Glutamatergic neuron (in vitro differentiated cells): ENCODE measurements at places on chromosomes 2 and 18. TPM values are rescaled to one million over a fixed set of nuclear protein-coding genes. Genes with fewer than 3 reads are reported as not detected.

The PNPT1 gene
- total RNA-seq = 21.0 TPM

The POTEJ gene
- total RNA-seq = not detected

The DNAH6 gene
- total RNA-seq = 0.86 TPM

The RNF152 gene
- 16.9 TPM for total RNA-seq

The SANBR gene
- 57.0 TPM for total RNA-seq

The CFC1 gene
- total RNA-seq = 1.8 TPM

The CGREF1 gene
- 1.3 TPM for total RNA-seq

The CHPF gene
- total RNA-seq = 31.1 TPM

GRCh38 chr2:233084488-233084887 is 24.3 kb downstream of the INPP5D start:
- no peak for DNase-seq

- DNase-seq = no peak
Measured at GRCh38 chr2:194718881-194719280, 938.1 kb upstream of the SLC39A10 start.

DNA sequence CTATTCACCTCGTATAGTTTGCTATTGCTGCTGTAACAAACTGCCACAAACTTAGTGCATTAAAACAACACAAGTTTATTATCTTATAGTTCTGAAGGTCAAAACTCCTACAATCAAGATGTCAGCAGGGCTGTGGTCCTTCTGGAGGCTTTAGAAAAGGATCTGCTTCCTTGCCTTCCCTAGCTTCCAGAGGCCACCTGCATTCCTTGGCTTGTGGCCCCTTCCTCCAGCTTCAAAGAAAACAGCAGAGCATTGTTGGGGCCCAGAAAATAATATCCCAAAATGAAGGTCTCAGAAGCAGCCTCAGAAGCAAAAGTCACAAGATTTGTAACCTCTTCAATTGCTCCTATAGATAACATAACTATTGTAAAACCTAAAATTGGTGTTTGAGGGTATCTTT is 100.6 kb downstream of the HNRNPLL start:
- no peak for DNase-seq

DNA sequence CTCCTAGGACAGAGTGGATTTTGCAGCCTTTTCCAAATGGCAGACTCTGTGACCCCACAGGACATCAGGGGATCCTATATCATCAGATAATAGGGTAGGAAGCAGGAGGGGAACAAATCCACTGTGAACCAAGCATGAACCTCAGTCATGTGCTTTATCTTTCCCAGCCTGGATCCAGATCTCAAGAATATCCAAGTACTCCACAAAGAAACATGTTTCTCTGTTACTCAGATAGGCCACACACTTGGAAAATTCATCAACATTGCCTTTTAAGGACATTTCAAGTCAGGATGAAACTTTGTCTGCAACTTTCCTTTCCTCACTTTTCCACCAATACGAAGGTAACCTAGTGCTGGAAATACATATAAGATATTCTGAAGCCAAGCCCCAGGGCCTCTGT is 85.8 kb downstream of the RDH14 start:
- DNase-seq = no peak

- DNase-seq = no peak
Measured at GRCh38 chr2:216188559-216188850, 79.4 kb downstream of the XRCC5 start.

DNA sequence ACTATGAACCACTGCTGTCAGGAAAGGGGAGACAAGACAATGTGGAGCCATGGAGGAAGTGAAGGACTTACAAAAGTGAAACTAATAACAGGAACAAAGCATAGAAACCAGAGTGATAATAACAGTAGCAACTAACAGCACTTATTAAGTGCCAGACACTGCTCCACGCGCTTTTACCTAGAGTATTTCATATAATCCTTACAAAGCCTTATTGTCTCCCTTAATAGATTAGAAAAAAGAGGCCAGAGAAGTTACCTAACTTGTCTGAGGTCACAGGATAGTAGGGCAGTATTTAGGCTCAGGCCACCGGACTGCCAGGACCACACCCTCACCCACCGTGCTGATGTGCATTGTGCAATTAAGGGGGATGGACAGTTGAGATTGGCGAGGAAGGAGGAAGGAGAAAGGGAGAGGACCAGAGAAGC is 98.6 kb upstream of the NFU1 start:
- no peak for DNase-seq

GRCh38 chr2:125745514-125745913 is 910.4 kb upstream of the GYPC start:
- DNase-seq = peak; percentile 48

DNA sequence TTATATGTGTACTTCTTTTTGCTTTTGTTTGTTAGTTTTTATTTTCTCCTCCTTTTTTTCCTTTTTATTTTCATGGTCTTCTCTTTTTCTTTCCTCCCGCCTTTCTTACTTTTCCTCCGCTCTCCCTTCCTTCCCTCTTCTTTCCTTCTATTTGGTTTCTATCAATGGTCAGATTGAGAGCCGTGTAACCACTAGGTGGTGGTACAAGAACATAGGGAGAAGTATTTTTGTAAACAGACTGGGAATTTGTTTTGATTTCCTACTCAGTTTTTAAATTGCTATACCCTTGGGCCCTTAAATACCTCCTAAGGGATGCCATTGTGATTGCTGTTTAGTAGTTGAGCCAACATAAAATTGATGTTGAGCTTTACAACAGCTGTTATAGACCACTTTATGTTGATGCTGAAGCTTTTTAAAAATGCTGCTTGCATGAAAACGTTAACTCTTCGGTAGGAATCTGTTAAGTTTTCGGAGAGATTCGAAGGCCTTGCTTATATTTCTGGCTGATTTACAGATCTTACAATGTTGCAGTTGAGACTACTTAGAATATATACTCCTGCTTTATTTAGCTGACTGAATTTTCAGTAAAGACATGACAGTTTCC is 124.2 kb downstream of the UBE2E3 start:
- no peak for DNase-seq

- peak; percentile 94 for DNase-seq
Measured at GRCh38 chr18:267688-268552, at the start of gene THOC1. TSS of gene THOC1 (minus strand) at chr18:268047. CDS start at chr18:268019, 28 bp downstream.

DNA sequence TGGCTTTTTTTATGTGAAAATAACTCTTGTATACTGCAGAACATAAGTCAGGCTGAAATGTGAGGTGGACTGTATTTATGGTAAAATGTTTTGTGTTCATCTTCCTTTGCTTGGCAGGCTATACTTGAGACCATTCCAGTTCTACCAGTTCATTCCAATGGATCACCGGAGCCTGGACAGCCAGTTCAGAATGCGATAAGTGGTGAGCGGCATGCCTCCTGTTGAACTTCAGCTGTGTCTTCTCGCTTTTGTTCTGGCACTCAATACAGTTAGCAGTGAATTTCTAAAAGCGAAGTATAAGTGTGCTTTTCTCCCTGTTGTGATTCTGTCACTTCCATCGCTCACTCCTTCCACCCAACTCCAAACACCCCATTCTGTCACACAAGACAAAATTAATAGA is 138.5 kb downstream of the ARHGAP28 start:
- DNase-seq = no peak

GRCh38 chr2:26428846-26429245 is 27.1 kb downstream of the DRC1 start:
- DNase-seq = no peak
